ENCODE measurements at places on chromosomes 7 and 10. TPM values are rescaled to one million over a fixed set of nuclear protein-coding genes. Genes with fewer than 3 reads are reported as not detected.

DNA sequence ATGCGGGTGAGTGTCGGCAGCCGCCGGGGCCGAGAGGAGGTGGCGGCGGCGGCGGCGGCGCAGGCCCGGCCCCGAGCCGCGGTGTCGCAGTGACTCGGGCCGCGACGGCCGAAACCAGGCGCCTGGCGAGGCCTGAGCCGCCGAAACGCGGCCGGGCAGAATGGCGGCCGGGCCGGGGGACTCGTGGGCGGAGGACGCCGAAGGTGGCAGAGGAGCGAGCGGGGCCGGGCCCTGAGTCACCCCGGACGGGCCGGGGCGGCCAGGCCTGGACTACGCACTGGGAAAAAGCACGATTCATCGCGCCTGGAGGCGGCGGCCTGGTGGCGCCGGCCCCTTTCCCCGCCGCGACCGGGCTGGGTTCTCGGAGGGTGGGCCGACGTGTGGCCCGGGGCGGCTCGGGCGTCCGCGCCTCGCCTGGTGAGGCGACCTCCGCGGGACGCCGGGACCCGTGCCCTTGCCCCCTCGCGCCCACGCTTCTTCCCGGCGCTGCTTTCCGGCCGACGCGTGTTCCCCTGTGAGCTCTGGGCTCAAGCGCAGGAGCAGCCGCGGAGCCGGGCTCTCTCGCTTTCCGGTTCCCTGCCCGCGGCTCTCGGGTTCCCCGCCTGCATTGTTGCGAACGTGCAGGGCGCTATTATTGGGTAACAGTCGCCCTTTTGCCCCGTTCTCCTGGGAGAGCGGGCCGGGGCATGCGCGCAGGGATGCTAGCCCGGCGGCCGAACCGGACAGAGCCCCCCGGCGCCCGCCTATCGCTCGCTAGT is 500 bp downstream of the CUL1 start:
- DNase-seq, result peak; percentile 34

SH2D4B gene
- not detected for total RNA-seq

DNA sequence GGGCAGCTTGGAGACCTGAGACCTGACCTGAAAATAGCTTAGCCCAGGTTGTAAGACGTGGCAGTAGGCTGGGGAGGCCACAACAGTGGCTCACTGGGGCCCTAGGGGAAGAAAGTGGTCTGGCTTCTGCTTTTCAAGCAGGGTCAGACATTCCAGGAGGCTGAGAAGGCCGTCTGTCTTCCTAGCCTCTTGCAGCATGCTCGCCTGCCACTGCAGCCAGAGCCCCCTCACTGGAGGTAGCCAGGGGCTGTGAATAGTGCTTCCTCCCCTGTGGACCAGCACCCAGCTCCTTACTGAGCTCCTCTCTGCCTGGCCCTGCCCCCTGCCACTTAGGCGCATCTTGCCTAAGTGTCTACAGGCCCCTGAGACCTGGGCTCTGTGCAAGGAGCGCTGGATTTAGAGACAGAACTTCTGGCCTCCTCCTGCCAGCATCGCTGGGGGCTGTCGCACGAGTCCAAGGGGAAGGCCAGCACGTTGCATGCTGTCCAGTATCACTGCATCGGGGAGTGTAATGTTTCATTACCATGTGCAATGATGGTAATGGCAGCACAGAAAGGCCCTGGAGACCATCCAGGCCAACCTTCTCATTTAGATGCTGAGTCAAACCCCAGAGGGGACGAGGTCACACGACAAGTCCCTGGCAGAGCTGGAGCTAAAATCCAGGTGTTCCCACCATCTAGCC is 12.7 kb downstream of the ZMIZ1 start:
- DNase-seq, result peak; percentile 61

DNA sequence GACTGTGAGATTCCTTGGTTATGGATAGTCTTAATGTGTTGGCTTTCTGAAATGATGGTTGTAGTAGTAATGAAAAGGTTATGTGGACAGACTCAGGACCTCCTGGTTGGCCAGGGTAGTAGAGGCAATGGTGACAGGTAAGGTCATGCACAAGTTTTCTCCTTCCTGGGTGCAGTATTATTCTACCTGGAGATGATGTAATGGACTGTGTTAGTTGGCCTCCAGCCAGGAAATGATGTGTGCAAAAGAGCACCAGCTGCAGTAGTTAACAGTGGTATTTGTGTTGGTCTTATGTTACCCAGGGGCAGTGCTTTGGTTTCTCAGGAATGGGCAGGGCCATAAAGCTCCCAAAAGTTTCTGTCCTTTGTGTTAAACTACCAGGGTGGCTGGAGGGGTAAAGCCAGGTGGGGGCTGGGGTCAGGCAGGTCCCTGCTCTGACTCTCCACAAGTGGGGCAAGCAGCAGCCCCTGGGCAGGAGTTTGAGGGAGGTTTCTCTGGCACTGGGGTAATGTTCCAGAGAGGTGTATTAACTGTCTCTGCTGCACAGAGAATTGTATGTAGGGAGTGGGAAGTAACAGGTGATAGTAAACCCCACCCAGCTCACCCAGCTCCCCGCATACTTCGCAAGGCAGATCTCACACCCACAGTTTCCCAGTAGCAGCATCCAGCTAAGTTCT is 36.3 kb downstream of the GPR22 start:
- DNase-seq, result peak; percentile 13

DNA sequence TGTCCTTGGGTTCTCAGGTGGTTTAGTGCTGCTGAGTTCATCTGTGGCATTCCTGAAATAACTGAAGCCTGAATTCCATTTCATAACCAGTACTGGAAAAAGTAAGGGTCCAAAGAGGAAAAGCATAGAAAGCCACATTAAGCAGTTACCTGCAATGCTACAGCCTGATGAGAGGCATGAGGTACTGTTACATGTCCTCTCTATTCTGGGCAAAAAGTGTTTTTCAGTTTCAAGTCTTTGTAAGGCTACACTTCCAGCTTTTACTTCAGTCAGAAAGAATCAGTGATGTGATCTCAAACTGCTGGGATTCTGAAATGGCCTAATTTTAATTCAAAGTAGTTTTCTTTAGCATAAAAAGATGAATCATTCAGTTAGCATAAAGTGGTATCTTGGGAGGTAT is 369.5 kb downstream of the PHF14 start:
- no peak for DNase-seq

DNA sequence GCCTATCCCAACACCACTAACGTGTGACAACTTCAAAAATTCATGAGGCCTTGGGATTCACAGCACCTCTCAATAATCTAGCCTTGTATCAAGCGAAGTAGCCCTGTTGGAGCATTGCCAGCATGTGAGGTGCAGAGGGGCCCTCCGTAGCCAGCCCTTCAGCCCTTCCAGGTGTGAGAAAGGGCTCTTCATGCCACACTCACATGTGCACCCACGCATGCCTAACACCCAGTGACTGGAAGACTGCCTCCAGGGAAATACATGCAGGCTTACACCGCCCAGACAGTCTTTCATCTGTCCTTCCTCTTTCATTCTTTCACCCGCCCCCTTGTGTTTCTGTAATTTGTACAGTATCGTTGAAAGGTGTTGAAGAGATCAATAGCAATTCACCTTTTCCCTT is 26.1 kb downstream of the LRRC4 start:
- DNase-seq, result no peak

CLCN1 gene
- not detected for total RNA-seq

CLEC2L gene
- total RNA-seq, result not detected

DNA sequence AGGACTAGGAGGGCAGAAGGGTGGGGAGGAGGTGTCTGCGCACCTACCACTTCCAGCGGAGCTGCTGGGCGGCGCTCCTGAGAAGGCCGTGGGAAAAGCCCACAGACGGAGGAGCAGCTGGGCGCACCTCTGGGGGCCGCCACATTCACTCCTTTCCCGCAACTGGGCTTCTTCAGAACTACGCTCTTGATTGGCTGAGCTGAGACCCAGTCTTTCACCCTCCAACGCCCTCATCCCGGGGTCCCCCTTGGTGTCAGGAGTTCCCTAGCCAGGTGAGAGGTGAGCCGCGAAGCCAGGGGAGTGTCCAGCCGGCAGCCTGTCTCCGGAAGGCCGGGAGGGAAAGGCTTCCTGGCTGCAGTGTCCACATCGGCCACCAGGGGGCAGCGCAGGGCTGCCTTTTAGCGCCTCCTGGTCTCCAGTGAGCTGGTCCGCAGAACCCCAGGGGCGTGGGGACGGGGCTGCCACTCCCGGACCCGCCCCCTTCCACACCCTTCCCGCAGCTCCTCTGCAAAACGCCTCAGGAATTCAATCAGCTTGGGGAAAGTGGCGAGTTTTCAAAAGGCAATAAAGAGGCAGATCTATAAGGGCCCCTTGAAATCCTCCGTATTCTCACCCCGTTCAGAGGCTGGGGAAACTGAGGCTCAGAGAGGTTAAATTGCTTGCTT is 98.8 kb downstream of the CHST15 start:
- peak; percentile 85 for DNase-seq

GRCh38 chr7:1586827-1587705 is 17.2 kb upstream of the PSMG3 start:
- no peak for DNase-seq

PLAC9 gene
- not detected for total RNA-seq

DNA sequence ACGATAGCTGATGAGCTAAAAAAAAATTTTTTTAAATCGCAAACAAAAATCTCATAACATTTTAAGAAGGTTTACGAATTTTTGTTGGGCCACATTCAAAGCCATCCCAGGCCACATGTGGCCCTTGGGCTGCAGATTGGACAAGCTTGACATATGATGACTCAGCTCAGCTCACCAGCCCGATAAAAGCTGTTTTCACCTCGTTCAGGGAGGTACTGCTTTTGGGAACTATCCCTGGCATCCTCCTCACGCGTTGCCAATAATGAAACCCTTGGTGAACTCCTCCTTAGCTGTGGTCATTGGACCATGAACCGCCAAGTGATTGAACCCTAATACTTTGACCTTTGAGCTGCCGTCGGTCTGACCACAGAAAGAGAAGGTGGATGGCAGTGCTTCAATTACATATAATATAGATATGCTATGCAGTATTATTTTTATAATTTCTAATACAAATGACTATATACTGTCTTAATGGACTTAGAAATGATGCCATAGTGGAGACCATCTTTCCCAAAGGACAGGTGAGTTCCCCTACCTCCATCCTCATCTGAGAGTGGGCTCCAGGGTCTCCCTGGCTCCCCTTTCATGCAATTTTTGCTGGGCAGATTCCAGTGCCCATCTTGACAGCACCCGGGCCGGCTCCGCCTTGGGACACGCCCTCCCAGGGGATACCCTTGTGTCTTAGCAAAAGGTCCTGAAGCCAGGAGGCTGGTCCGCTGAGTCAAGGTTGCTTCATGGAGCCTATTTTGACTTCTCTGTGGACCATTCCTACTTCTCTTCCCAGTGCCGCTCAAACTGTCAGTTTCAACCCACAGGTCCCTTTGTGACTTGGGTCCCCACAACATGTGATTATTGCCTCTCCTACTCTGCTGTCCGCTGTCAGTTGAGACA is 707.2 kb downstream of the PARD3 start:
- DNase-seq, result no peak

ITGB8 gene
- total RNA-seq, result 1.2 TPM

- DNase-seq, result no peak
Observed at GRCh38 chr7:155670521-155670920, 26.1 kb downstream of the RBM33 start.

GRCh38 chr10:4028027-4028471 is 243.0 kb upstream of the KLF6 start:
- no peak for DNase-seq

CTTNBP2 gene
- total RNA-seq, result 3.2 TPM

CALHM3 gene
- not detected for total RNA-seq

GRCh38 chr7:85773116-85773728 is 586.4 kb upstream of the SEMA3D start:
- DNase-seq, result peak; percentile 40

DNA sequence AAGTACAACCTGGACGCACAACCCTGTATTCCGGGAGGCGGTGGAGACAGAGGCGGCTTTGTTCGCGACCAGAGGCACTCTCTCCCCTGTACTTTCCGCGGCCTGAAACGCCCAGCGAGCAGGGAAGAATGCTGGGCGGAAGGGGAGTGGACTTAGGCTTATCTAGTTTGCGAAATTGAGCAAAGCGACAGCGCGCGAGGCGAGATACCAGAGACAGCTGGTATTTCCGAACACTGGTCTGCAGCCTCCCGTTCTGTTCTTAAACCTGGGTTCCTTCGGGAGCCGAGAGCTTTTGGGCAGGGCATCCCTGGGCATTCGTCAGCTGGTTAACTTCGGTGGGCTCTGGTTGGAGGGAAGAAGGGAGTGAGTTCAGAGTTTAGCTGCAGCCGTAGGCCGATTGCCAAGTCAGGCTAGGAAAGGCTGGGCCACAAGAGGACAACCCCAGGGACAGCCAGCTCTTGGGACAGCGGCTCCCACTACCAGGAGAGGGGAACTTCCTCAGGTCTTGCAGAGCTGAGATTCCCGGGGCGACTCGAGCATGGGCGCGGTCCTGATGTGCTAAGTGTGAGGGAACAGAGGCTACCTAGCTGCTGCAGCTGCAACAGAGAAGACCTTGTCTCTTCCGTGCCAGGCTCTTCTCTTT is 3.9 kb downstream of the HMX3 start:
- no peak for DNase-seq

DNA sequence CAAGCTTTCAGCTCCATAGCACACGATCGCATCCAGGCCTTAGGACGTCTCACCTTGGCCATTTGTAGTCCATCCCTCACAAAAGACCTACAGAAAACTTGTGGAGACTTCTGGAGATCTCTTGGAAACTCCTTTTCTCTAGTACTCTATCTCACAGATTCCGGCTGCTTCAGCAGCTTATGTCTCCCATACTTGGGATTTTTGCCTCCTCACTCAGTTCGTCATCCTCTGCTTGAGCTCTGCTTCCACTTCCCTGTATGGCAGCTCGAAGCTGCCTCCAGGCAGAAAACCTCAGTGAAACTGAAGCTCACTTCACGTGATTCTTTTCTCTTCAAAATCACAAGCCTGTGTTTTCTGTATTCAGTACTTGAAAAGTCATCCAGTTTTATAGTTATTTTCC is 178.7 kb upstream of the GDF10 start:
- DNase-seq, result no peak

GRCh38 chr7:138006106-138006505 is 4.2 kb upstream of the CREB3L2 start:
- DNase-seq, result no peak

C7orf33 gene
- not detected for total RNA-seq

GRCh38 chr7:18941207-18941606 is 176.2 kb downstream of the TWIST1 start:
- DNase-seq, result no peak

DNA sequence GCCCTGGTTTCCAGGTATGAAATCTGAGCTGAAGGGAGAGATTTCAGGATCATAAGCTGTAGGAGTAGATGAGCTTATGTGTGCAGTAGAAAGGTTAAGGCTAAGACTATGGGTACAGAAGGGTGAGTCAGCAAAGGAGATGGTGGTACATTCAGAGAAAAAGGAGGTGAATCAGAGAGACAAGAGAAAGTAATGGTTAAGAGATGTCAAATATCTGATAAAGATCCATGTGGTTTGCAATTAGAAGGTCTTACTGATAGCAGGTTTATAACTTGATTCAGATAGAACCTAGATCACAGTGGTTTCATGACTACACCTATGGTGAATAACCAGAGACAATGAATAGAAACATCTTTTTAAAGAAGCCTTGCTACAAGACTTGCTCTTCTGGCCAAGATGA is 4.5 kb upstream of the NPY start:
- DNase-seq, result peak; percentile 21

MINPP1 gene
- total RNA-seq, result 26.5 TPM

Data from HT1080 (cell line).